ENCODE measurements at places on chromosomes 3 and 15.

DNA sequence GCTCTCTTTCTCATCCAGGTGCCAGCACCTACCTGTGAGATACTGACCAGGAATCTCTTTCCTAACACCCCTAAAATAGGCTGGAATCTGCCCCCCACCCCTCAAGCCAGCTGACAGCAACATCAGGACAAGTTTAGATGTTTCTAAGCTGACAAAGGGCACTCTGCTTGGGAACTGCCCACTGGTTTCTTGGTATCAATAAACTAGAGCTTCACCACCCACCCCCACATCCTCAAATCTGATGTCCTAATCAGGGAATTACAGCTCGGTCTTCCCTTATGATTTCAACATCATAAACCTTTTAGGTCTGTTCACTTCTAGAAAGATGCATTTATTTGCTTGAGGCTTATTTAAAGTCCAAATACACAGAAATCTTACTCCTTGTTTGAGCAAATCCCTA, 34.7 kb downstream of the CEP19 start:
- DNase-seq = no peak

DNA sequence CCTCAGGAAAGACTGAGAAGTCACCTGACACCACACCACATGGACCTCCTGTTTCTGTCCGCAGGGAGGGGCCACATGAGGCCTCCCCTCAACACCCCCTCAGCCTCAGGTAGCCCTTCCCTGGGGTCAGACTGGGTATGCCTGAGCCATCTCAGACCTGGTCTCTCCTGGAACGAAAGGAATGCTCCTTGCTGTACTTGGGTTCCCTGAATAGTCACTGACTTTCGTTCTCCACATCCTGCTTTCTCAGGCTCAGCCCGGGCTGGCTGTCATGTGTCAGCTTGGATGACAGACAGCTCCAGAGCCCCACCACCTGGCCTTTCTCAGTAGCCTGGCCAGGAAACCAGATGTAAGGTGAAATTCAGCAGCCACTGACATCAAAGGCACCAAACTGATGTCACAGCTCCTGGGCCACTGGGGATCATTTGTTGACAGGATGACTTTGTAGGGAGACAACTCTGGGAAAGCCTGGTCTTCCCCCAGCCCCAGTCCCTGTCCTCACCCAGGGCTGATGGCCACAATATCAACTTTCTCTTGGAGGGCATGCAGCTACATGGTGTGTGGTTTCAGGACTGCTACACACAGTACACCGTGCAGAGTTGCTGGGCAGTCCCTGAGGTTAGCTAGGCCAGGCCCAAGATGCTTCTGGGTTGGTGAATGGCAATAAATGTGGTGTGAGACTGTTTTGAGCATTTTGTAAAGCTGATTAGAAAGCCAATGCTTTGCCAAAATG, 141.4 kb upstream of the MRPS22 start:
- no peak for DNase-seq

DNA sequence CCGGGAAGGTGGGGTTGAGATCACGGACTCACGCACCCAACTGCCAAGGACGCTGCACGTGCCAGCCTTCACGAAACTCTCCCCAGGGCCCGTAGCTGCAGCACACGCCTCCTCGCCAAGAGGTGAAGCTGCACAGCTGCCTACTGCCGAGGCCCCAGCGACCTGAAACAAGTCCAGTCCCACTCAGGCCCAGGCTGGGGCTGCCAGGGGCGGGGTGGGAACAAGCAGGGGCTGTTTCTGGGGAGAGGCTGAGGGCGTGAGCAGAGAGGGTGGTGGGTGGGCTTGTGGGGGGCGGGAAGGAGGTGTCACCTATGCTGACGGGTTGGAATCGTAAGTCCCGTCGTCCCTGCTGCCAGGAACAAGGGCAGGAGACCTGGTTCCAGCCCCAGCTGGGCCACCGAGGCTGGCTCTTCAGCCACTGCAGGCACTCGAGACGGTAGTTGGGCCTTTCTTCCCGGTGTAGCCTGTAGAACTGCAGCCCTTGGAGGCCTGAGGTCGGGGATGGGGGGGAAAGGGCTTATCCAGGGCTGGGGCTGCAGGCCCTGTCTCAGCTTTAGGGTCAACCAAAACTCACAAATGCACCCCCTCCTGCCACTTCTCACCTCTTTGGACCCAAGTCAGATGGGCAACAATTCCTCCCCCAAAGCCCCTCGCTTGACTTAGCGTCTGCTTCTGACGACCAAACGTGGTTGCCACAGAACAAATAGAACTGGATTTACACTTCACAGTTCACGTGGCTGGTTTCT, 44.4 kb downstream of the MUC20 start:
- DNase-seq = no peak

- no peak for DNase-seq
Observed at GRCh38 chr3:88542916-88543315, 393.2 kb downstream of the C3orf38 start.

GRCh38 chr3:195809291-195809785, 2.4 kb downstream of the MUC4 start:
- no peak for DNase-seq

DNA sequence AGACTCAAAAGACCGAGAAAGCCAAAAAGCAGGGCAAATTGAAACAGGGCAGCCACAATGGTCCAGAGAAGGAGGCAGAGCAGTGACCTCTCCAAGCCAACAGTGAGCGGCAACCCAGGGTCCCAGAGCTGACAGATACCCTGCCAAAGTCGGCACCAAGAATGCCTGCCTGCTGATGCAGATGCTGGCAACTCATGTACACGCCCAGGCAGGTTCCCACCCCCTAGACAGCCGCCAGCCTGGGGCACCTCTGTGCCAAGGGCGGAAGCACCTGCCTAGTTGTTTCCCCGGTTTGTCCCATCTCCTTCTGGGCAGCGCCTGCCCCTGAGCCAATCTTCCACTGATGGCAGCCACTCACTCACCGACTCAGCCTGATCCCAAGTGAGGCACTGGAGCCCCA, 22.1 kb downstream of the KLHL25 start:
- no peak for DNase-seq

DNA sequence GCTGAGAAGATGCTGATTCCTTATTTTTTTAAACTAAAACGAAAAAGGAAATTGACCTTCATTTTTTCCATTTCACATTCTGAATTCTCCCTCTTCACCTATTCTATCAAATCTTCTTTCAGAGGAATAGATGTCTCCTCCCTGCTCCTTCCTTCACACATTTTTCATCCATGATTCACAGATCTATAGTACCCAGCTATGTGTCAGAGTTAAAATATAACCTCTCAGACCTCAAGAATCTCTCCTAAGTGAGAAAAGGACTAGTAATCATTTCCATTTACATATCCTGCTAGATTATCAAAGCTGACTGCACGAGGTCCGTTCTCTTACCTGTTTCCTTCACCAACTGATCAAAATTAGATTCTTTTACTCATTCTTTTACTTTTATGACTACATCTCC, 1297.6 kb upstream of the ALCAM start:
- DNase-seq = peak; percentile 1

- no peak for DNase-seq
Observed at GRCh38 chr3:129424185-129424841, 4.1 kb downstream of the EFCAB12 start.

DNA sequence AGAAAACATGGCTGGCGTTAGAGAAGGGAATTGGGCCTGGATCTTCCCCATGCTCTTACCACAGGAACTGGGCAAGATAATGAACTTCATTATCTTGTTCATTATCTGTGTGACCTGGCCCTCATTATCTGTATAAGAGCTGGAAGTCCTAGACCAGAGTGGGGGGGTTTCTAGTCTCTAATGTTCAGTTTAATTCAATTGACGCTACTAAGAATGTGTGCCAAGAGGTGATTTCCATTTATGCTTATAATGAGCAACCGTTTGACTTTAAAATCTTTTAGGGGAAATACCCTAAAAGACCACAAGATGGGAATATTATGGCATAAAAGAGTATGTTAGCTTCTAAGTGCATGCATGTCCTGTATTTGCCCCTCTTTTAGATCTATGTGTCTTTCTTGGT, 59.1 kb upstream of the CSTA start:
- DNase-seq = no peak

- DNase-seq = no peak
Observed at GRCh38 chr15:93428807-93429351, 339.9 kb upstream of the RGMA start.

GRCh38 chr15:45326280-45326679, 52.1 kb downstream of the GATM start:
- no peak for DNase-seq

DNA sequence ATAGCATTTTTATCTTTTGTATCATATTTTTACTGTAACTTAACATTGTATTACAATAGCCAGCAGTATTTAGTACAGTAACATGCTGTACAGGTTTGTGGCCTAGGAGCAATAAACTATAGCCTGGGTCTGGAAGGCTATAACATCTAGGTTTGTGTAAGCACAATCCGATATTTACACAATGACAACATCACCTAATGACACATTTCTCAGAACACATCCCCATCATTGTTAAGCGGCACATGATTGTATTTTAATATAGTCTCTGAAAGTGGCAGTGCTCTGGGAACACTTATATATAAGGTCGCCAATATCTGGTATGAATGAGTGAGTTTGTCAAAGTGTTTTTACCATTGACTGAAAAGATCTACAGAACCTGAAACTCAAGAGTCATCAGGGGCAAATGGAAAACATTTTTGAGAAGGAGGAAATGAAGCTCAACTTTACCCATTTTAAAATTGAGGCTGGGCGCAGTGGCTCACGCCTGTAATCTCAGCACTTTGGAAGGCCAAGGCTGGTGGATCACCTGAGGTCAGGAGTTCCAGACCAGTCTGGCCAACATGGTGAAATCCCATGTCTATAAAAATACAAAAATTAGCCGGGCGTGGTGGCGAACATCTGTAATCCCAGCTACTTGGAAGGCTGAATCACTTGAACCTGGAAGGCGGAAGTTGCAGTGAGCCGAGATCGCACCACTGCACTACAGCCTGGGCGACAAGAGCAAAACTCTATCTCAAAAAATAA, 38.8 kb upstream of the TNFSF10 start:
- no peak for DNase-seq

- DNase-seq = no peak
Observed at GRCh38 chr15:93144463-93145236, 55.6 kb upstream of the RGMA start.

DNA sequence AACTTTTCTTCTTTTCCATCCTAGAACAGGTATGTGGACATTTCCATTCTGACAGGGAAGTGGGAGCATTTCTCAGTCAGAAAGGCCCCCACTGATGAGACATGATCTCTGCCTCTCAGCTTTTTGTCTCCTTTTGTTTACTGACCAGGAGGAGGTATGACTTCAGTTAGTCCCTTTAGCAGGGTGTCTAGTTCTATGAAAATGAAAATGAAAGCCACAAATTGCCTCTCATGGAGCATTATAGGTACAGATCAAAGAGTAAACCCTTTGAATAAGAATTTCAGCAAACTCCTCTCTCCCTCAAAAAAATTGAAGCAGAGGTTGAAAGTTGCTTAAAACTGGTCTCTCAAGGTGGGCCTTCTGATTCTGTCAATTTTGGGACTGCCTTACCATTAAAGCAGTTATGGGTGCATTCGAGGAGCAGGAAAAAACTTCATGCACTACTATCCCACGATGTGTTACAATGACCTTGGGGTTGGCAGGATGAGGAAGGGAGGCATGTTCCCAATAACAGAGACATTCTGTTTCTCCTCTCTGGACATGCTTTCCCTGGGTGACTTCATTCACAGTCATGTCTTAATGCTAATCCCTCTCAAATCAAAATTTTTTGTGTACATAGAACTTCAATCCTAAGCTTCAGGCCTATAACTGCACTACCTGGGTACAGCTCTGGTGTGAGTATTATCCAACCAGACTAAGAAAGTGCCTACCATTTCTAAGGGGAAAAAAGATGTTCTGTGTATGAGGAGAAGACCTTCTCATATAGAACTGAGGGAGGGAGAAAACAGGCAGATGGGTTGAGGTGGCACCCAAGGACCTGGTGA, 50.6 kb upstream of the TBC1D23 start:
- no peak for DNase-seq

GRCh38 chr3:17730318-17730967, 12.0 kb downstream of the TBC1D5 start:
- no peak for DNase-seq

GRCh38 chr3:25153561-25153960, 274.5 kb upstream of the RARB start:
- DNase-seq = no peak

DNA sequence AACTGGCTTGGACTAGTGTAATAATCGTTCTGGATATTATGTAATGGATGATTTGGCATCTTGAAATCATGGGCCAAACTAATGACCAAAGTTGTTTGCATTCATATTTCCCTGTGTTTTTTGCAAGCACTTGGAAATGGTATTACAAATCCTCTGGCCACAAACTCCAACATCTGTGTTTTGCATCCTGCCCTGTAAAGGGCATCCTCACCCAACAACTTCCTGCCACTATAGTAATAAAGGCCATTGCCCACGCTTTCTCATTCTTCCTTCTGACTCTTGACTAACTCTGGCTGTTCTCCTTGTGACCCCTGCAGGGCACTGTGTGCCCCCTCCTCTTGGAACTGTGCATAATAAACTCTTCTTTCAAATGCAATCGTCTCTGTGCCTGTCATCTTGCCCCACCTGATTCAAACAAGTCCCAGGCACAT, 25.4 kb upstream of the PSMD6 start:
- DNase-seq = no peak

DNA sequence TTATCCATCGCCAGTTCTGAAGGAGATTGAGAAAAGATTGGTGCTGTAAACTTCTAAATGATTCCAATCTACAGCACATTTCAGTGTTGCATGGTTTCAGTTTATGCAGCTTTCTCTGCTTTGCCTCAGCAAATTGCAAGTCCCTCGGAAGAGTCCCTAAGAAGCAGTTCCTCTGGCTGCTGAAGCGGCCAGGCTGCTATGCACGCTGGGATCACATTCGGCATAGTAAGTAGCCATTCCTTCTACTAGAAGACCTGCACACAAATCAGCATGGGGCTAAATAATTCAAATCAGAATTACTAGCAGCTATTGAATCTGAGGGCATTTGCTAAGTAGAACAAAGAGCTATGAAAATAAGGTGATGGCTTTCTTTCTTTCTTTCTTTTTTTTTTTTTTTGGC, 769.5 kb downstream of the AGBL1 start:
- no peak for DNase-seq

- DNase-seq = no peak
Observed at GRCh38 chr3:32373276-32373675, 18.4 kb upstream of the CMTM7 start.

GRCh38 chr3:190017521-190018288, 103.0 kb downstream of the P3H2 start:
- DNase-seq = peak; percentile 17

GRCh38 chr3:82093641-82094040, 332.2 kb upstream of the GBE1 start:
- DNase-seq = no peak

DNA sequence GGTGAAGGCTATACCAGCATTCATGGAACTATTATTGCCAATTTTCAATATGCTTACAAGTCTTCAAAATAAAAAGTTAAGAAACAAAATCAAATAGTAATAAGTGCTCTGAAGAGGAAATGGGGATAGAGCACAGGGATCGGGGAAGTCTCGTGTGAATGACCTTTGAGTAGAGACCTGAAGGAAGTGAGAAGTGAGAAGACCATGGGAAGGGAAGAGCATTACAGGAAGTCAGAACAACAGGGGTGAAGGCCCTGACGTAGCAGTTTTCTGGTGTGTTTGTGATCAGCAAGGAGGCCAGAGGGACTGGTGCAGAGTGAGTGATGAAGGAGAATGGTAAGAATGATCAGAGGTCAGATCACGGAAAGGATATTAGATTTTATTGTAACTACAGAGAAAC, 48.1 kb downstream of the STAC start:
- DNase-seq = no peak

GRCh38 chr15:92638291-92638708, 17.3 kb downstream of the FAM174B start:
- no peak for DNase-seq

Data from H54 (cell line).